ENCODE measurements at places on chromosomes 7 and 10.

DNA sequence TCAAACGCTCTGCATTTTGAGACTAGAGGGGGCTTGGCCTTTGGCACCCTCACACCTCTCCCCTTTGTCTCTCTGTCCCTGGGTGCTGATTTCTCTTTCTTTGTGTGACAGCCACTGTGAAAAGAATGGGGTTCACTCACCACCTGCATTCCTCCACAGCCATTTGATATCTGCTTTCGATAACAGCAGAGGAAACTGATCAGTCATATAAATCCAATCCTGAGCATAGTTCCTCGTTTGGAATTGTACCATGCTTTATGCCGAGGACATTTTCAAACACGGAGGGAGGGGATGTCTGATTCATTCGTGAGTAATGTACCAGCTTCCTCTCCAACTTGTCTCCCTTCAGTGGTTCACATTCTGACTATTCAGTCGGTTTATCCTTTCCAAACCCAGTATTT, 15.8 kb downstream of the MET start:
- DNase-seq = no peak

- DNase-seq = no peak
Observed at GRCh38 chr7:44094883-44095592, 9.1 kb upstream of the AEBP1 start.

GRCh38 chr7:12716134-12716681, 28.8 kb downstream of the ARL4A start:
- DNase-seq = no peak

GRCh38 chr7:125775317-125775716, 845.7 kb upstream of the POT1 start:
- DNase-seq = no peak

DNA sequence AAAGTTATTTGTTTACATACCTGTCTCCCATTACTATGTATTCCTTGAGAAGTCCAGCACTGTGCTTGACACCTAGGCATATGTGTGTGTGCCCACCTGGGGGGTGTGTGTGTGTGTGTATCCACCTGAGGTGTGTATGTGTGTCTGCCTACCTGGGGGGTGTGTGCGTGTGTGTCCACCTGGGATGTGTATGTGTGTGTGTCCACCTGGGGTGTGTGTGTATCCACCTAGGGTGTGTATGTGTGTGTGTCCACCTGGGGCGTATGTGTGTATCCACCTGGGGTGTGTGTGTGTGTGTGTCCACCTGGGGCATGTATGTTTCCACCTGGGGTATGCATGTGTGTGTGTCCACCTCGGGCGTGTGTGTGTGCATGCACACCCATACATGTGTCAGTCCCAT, 603.5 kb downstream of the PHTF2 start:
- no peak for DNase-seq

DNA sequence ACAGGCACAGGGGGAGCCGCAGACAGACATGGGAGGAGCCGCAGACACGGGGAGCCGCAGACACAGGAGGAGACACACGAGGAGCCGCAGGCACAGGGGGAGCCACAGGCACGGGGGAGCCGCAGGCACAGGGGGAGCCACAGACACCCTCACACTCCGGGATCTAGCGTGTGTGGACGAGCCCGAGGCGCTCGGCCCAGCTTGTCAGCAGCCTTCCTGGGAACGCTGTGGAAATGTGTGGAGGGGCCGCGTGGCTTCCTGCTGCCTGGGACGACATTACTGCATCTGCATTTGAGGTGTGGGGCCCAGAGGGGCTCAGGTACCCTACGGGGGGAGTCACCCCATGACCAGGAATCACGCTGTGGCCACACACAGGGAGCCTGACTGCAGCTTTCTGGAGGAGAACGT, 313.2 kb downstream of the PTPRN2 start:
- DNase-seq = no peak

DNA sequence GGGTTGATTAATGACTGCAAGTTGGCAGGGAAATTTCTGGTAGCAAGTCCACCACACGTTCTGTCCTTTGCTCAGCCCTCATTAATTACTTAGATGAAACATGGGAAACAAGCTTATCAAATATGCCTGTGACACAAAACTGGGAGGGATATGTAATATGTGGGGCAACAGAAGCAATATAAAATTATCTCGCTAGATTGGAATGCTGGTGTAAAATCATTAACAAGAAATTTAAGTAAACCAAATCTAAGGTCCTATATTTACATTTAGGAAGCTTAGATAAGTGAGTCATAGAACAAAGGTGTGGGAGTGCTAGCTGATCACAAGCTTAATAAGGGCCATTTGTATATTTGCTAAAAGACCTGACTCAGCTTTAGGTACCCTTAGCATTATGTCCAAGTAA, 23.5 kb downstream of the TRPV5 start:
- DNase-seq = no peak

- DNase-seq = no peak
Observed at GRCh38 chr10:17199351-17199804, 2.1 kb downstream of the TRDMT1 start.

- DNase-seq = no peak
Observed at GRCh38 chr7:104061652-104062051, 72.2 kb upstream of the RELN start.

DNA sequence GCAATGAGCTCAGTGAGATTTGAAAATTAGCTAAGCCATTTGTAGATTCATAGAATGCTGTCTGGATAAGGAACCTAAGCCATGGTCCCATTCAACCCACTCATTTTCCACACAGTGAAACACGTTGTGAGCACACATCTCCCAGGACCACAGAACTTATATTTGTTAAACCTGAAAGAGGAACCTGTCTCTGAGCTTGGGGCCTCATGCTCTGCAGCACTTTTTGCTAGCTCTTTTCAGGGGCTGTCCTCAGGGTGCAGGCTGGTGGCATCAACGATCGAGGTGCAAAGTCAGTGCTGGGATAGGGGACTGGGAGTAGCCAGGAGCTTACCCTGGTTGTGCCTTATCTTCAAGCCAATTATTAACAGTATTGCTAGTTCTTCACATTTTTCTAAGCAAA, 11.9 kb downstream of the HECW1 start:
- no peak for DNase-seq

DNA sequence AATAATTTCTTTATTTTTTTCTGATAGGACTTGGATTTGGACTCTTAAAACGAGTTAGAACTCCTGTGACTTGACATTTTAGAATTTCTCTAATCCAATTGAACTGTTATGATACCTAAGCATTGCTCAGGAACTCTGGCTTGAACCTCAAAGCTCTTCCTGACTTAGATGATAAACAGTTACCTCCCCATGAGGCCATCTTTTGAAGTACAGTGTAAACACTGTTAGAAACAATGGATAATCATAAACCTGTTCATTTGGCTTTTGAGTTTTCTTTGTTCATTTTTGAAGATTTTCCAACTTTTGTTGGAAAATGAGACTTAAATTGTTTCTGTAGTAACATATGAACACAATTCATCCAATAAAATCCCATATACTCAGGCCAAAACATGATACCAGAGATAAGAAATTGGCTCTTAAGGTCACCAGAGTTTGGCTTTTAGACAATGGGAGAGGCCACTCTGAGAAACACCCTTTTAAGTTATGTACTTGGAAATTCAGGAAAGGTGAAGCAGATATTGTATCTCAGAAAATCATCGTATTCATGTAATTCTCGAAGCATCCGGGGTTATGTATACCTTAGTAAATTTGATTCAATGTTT, 59.6 kb downstream of the RUNDC3B start:
- DNase-seq = no peak

All from stimulated activated CD8-positive, alpha-beta memory T cell treated with anti-CD3 and anti-CD28 coated beads, Interleukin-2, amount 100 ng/mL, for 1 hour (primary cell).